Prostate gland (tissue), 2 donors: ENCODE measurements at places on chromosomes 1 and 21. TPM values are rescaled to one million over a fixed set of nuclear protein-coding genes. Genes with fewer than 3 reads are reported as not detected.

Gene FAM167B
- total RNA-seq, result 3.6 TPM

Gene FAM177B
- 0.51 TPM for total RNA-seq

Gene E2F2
- 4.1 TPM for total RNA-seq

Gene CHI3L1
- total RNA-seq, result 1.4 TPM

Gene HPDL
- total RNA-seq, result 0.41 TPM

GRCh38 chr1:36528361-36529349, 45.9 kb upstream of the CSF3R start:
- DNase-seq, result no peak
- H3K27ac ChIP-seq, result no peak overlapping the region
- H3K27me3 ChIP-seq, result peaks cover 7% of the 10 kb centered on the region
- H3K36me3 ChIP-seq, result no peaks in the 10 kb centered on the region
- no peaks in the 10 kb centered on the region for H3K4me1 ChIP-seq

DNA sequence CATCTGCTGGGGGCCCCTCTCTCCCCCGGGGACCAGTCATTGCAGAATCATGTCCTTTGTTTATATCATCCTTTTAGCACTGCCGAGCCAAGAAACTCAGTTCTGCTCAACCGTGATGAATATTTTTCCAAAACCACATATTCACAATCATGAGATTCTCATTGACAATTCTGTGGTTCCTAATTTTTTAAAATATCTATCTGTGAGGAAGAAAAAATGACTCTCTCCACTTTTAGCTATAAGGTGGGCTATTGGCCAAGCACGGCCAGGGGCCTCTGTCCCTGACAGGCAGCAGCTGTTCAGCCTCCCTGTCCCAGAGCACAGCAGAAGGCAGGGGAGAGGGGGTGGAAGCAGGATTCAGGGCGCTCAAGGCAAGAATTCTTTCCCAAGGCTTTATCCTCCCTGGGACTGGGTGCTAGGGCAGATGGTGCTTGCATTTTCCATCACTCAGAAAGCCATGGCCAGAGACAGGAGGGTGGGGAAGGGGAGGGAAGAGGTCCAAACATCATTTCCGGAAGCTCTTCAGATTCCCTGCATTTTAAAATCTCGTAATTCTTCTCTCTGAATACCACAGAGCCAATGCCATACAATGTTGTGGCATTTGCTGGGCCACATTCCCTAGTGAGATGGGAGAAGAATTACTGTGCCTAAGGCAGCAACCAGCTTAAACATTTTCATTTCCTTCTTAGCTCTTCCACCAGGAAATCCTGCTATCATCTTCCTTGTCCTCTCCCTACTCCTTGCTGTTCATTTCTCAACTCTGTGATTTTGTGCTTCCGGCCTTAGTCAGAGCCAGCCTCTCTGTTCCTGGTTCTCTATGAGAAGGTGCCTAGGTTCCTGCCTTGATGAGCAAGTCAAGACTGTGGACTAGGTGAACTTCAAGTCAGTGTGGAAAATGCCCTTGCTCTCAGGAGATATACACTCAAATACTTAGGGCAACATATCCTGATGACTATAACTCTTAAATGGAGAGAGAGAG, 60.3 kb downstream of the KCNJ6 start:
- no peak for DNase-seq
- H3K27me3 ChIP-seq, result no peaks in the 10 kb centered on the region
- no peak overlapping the region for H3K4me3 ChIP-seq
- no peaks in the 10 kb centered on the region for H3K4me1 ChIP-seq

DNA sequence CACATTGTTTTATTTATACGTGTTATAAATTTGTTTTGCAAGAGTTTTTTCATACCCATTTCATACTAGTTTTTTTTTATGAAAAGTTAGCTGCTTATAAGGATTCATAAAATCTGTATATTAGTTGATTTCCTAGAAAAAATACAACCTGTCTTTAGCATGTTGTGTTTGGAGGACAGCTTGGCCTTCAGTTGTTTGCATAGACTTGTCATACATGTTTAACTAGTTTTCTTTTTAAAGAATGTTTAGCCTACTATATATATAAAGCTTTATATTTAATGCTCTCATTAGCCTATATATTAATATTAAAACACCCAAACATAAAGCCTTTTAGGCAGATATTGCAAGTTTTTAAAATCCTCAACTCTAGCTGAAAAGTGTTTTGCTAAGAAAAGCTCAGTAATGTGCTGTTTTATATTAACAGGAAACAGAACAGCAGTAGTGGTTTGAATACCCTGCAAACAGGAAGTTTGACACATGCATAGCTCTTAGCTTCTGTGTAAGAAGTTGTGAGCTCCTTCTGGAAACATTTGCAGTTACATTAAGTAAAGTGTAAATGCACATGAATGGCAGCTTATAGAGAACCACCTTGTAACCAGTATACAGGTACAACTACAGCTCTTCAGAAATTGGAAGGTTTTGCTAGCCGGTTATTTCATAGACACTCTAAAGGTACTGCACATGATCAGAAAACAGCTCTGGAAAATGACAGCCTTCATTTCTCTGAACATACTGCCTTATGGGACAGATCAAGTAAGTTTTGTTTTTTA, at the start of gene PRKACB:
Gene PRKACB (plus strand): TSS at position 476 of the 770 bp plus-strand sequence. CDS start 91 bp downstream, at position 567.
- no peak within 1 kb of the TSS for H3K4me3 ChIP-seq
- DNase-seq, result no peak
- H3K36me3 ChIP-seq, result no peaks in the 10 kb centered on the region

GRCh38 chr1:201149400-201149799, 4.9 kb downstream of the TMEM9 start:
- no peak overlapping the region for H3K27ac ChIP-seq
- no peak for DNase-seq
- no peaks in the 10 kb centered on the region for H3K4me1 ChIP-seq
- H3K36me3 ChIP-seq, result peaks cover 2% of the 10 kb centered on the region
- no peak overlapping the region for H3K4me3 ChIP-seq
- no peaks in the 10 kb centered on the region for H3K27me3 ChIP-seq

DNA sequence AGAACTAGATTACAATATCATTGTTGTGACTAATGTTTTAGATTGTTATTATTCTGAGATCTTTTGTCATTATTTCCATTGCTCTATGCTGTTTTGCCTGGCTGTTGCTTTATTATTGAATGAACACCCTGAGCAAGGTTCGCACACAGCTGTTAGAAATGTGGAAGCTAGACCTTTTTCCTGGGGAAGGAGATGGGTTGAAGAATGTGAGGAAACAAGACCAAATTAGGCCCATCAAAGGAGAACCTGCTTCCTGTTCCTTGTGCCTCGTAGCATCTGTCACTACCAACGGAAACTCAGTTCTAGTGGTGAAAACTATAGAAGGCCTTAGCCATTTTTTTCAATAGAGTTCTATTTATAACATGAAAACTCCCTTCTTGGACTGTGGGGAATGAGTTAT, 68.7 kb downstream of the RGL1 start:
- peaks cover 12% of the 10 kb centered on the region for H3K4me1 ChIP-seq
- no peaks in the 10 kb centered on the region for H3K36me3 ChIP-seq
- H3K4me3 ChIP-seq, result no peak overlapping the region
- H3K27ac ChIP-seq, result no peak overlapping the region
- DNase-seq, result no peak
